ENCODE measurements at places on chromosomes 11 and 22.
A peak's percentile ranks its signal among the peaks of the same experiment; 100 is the strongest.

DNA sequence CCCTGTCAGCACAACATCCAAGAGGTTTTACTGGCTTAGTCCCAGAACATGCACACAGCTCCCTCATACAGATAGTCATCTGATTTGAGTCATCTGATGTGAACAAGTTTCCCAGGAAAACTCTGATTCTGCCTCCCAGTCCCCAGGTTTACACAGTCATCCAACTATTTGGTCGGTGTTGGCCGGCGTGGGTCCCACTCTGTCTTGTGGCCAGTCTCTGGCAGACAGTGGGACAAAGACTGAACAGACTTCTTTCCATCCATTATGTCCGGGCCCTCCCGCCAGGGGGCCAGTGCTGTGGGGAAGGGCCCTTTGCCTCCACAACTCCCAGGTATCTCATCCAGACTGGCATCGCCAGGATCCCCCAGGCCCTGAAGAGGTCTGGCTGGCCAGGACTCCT is 60.0 kb downstream of the BTG4 start:
- DNase-seq = no peak

GRCh38 chr11:92413757-92414513 is 189.3 kb downstream of the FAT3 start:
- no peak for DNase-seq

- DNase-seq = no peak
Observed at GRCh38 chr11:57214494-57214893, 22.6 kb downstream of the APLNR start.

DNA sequence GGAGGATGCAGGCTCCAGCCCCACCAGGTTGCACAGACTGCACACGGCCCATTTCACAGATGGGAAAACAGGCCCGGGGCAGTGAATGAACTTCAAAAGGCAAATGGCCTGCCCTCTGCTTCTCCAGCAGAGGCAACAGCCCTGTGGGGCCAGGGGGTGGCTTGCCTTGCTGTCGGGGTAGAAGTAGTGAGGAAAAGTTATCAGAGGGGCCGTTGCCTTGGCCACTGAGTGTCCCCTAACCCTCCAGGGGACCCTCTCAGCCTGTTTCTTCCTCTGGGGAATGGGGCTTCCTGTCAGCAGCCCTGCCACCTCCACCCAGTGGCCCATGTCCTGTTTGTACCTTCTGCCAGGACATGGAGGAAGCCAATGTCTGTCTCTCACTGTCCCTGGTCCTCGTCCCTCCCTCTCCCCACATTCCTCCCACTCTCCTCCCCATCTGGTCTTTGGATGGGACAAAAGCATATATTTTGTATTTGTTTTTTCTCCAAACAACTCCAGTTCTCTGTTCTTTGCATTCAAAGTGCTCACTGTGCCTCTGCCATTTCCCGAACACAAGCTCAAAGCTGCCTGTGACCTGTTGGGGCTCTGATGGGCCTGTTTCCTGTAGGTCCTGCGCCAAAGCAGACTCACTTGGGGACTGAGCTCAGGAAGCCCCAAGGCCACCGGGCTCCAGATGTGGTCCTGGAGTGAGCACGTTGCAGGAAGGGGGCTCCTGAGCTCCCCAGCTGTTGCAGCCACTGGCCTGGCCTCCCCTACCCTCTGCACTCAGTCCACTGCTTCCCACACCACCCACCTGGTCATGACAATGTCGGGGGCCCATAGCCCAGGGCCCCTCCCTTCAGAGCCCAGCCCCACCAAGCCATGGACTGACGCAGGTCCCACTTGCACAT is 9.5 kb downstream of the MAP4K2 start:
- no peak for DNase-seq

GRCh38 chr11:18617688-18618341 is 16.3 kb downstream of the SPTY2D1 start:
- DNase-seq = no peak

DNA sequence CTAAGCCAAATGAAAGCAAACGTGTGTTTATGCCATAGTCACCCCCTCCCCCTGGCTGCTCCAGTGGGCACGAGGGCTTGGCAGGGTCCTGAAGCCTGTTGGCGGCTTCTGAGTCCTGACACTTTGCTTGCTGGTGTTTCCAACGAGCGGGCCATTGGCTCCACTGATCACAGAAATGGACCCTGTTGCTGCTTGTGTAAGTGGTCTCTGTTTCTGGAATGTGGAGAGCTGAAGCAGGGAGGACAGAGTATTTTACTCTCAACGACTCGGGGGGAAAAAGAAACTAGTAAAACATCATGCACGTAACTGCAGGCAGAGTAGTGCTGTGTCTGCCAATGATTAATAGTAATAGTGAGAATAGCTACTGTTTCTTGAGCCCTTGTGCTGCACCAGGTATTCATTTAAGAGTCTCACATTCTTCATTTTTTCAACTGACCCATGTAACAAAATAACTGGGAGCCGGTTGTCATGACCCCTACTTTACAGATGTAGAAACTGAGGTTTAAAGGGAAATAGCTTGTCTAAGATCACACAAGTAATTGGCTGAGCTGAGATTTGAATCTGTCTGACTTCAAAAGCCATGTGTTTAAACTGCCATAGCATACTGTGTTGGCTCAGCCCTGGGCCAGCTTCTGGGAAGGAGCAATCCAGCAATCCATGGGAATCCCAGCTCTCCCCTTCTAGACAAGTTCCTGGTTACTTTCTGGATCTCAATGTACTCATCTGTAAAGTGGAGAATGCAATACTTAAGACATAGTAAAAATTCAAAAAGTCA is 526.7 kb downstream of the INSC start:
- DNase-seq = peak; percentile 18

- DNase-seq = no peak
Observed at GRCh38 chr11:104130161-104130560, 33.8 kb downstream of the PDGFD start.

GRCh38 chr11:94721565-94722292 is 46.4 kb upstream of the AMOTL1 start:
- no peak for DNase-seq

- no peak for DNase-seq
Observed at GRCh38 chr22:29167032-29167911, 38.4 kb upstream of the EMID1 start.

DNA sequence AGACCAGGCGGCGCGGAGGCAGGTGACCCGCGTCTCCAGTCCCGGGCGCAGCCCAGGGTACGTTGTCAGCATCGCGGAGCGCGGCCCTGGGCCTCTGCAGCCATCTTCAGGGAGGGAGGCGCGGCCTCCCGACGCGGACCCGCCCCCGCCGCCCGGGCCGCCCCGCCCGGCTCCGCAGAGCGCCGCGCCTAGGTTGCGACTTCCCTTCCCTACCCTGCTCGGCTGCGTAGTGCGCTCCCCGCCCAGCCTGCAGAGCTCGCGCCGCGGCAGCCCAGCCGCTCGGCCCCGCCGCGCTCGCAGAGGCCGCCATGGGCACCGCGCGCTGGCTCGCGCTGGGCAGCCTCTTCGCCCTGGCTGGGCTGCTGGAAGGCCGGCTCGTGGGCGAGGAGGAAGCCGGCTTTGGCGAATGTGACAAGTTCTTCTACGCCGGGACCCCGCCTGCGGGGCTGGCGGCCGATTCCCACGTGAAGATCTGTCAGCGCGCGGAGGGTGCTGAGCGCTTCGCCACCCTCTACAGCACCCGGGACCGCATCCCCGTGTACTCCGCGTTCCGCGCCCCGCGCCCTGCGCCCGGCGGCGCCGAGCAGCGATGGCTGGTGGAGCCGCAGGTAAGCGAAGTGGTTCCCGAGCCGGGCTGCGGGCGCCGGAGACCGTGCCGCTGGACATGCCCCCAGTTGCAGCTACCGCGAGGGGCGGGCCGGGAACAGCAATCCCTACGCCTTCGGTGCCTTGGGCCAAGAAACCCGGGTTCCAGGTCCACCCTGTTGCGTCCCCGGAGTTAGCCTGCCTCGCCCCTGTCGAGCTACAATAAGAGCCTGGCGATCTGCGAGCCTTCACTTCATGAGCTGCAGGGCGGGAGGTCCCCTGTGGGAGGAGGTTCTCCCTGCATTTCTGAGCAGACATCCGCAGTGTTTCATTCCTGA is at the start of gene ENDOD1:
ENDOD1 (plus strand) TSS at position 227 of the 923 bp plus-strand sequence; CDS start at position 309, 82 bp downstream.
- peak; percentile 75 for DNase-seq

DNA sequence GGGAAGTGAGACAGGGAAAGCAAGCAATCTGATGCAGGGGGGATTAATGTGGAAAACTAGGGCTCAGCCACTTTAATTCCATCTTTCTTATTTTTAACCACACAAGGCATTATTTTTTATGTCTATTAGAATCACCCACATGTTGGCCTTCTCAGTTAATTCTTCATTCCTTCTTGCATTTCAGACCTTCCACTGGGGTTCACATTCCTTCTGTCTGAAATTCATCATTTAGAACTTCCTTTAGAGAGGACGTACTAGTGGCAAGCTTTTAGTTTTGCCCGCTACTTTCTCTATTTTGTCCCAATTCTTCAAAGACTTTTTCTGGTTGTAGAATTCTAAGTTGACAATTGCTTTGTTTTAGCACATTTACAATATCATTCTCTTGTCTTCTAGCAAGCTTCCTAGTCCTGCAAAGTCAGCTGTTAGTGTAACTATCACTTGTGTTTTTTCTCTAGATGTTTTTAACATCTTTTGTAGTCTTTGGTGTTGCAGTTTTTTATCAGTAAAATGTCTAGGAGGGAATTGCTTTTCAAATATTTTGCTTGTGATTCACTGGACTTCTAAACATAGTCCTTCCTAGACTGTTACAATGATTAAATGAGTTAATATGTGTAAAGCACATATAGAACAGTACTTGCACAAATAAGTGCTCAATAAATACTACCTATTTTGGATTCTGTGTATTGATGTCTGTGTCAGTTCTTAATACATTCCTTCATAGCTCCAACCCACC is 5.5 kb upstream of the NNMT start:
- DNase-seq = no peak

GRCh38 chr22:27084130-27084529 is 426.7 kb downstream of the MIAT start:
- DNase-seq = no peak

DNA sequence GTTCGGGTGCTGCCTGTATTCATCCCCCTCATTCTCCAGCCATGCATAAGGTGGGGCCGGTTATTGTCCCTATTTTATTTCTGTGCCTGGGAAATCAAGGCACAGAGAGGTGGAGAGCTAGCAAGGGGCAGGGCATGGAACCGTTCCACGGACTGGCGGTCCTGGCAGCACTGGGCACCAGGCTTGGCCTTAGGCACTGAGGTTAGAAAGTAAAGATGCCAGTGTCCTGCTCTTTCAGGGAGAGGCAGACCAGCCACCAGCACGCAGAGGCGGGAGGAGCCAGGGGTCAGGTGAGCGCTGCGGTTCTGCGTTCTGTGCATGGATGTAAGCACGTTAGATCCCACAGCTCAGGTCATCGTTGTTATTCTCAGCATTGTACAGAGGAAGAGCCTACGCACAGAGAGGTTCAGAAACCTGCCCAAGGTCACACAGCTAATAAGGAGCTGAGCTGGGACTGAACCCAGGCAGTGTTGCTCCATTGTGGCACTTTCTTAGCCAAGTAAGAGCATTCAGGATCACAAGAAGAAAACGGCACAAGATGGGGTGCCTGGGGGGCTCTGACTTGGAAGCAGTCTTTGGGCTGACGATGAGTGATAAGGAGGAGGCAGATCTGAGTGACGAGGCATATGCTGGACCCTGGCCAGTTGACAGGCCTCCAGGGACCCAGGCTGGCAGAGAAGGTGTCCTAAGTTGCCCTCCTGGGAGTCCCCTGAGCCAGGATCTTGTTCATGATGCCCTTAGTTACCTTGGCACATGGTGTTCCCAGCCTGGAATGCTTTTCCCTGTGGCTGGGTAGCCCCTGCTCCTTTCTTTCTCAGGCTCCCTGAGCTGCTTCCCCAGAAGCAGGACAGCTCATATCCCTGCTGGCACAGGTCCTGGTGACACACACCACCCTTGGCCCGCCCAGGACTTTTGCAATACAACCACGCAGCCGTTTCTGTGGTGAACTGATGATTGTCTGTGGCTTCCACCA is 41.1 kb downstream of the OSBPL5 start:
- DNase-seq = no peak

DNA sequence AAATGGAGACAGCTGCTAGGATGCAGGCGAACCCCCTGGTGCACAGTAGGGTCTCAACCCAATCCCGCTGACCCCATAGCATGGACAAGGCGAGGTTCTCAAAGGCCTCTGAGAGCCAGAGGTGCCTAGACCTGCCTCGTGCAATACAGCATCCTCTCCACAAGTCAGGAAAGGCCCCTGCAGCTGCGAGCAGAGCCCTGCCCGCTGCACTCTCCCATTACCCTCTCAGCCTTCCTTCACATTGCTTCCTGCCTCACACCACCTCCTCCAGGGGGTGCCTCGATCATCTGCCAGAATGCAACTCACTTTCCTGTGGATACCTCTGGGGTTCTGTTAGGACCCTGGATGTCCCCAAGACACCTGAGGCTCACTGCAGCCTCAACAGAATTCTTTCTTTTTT is 42.8 kb upstream of the TCF20 start:
- DNase-seq = no peak

- no peak for DNase-seq
Observed at GRCh38 chr11:86551288-86552092, 120.9 kb downstream of the ME3 start.

GRCh38 chr22:38163844-38164550 is 17.6 kb downstream of the PLA2G6 start:
- DNase-seq = no peak

- no peak for DNase-seq
Observed at GRCh38 chr22:44891293-44891747, 118.5 kb downstream of the PHF21B start.

DNA sequence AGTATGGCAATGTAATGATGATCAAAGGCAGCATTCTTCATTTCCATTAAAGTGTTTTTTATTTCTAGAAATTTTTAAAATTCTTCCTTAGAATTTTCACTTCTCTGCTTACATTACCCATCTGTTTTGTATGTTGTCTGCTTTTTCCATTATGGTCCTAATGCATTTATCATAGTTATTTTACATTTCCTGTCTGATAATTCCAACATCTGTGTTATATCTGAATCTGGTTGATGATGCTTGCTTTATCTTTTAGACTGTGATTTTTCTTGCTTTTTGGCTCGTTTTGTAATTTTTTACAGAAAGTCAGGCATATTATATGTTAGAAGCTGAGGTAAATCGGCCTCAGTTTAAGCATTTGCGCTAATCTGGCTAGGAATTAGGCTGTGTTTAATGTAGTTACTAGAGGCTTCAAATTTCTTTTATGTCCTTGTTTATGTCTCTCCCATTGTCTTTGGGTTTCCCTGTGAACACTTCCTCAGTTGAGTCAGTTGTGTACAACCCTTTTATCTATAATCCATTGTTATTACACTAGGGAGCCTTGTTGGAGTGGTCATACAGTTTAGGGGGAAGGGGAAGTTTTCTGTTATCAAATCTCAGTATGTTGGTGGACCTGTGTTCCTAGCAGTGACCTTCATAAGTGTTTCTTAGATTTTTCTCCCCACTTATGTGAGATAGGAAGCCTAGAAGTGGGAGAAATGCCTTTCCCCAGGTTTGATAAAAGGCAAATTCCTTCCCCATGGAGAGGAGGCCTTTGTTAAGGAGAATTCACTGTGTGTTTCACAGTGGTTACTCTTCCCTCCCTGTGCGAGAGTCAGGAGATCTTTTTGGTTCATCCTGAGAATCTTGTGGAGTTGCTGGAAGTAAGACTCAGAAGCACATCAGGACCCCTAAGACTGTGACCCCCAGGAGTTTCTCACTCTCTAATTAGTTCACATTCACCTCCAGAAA is 437.5 kb downstream of the INSC start:
- DNase-seq = no peak

GRCh38 chr11:63020671-63021291 is 5.1 kb upstream of the SLC22A8 start:
- no peak for DNase-seq

- DNase-seq = no peak
Observed at GRCh38 chr11:96337541-96338431, 5.2 kb downstream of the MAML2 start.

Measured in NCI-H1092 (cell line).